NCI-H510A treated with DMSO at 0.1 percent for 48 hours (cell line): ENCODE measurements at places on chromosomes 2 and 18.

GRCh38 chr2:67899187-67899586, 163.6 kb downstream of the C1D start:
- DNase-seq: no peak

DNA sequence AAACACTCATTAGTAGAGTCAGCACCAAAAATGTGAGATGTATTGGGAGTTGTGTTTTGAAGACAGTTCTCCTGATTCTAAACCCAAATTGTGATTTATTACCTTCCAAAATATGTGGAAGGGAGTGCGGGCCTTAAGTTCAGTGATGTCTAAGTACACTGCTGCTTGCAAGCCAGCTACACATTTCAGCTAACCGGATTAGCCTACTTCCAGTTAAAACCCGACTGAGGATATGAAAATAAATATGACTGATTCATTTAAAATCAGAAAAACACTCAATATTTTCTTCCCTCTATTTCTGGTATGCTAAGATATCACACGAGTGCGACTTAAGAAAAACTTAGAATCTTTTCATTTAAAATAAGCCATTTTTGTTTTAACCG, 907 bp downstream of the FHL2 start:
- DNase-seq: peak; percentile 6

- no peak for DNase-seq
These were observed 19.6 kb downstream of the TMEM17 start for GRCh38 chr2:62486439-62486765.

GRCh38 chr2:198162276-198162675, 357.9 kb downstream of the PLCL1 start:
- no peak for DNase-seq

DNA sequence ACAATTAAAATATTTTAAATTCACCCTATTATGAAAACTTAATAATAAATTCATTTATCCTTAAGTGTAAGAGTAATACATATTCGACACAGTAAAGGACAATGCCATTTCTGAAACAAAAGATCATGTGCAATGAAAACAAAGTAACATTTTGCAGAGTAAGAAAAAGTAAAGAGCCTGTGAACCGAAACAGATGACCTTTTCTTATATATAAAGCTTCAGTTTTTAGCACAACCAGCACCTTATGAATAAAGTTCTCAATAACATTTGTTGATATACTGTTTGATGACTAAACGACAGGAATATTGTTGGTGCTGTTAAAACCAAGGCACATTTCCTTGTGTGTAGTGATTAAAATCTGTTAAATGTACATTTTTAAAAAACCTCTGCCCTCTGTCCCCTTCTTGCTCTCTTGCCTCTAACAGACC, 1.5 kb downstream of the PELI1 start:
- DNase-seq: no peak

GRCh38 chr2:46333912-46334311, 36.7 kb downstream of the EPAS1 start:
- no peak for DNase-seq

DNA sequence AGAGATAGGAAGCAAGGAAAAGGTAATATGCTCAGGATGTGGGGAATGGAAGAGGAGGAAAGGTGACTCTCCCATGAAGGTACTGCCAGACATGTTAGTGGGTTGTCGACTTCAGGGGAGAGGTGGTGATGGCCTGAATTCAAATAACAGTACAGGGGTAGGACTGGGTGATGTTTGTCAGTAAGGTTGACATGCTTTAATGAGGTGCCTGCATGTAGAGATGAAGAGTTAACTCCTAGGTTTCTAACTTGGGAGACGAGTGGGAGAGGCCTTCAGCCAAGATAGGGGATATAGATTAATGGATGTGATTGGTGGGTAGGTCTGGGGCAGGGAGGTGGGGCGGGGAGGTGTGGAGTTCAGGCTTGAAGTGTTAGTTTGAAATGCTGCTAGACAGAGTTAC, 2.6 kb downstream of the NAPG start:
- DNase-seq: no peak

- DNase-seq: no peak
These were observed 8.9 kb downstream of the COL6A3 start for GRCh38 chr2:237405006-237405559.

- DNase-seq: no peak
These were observed 358.3 kb downstream of the ZNF521 start for GRCh38 chr18:24993628-24994027.

GRCh38 chr2:119981896-119982295, 31.0 kb upstream of the EPB41L5 start:
- DNase-seq: no peak

GRCh38 chr2:219045937-219046550, 4.7 kb upstream of the CFAP65 start:
- DNase-seq: no peak

DNA sequence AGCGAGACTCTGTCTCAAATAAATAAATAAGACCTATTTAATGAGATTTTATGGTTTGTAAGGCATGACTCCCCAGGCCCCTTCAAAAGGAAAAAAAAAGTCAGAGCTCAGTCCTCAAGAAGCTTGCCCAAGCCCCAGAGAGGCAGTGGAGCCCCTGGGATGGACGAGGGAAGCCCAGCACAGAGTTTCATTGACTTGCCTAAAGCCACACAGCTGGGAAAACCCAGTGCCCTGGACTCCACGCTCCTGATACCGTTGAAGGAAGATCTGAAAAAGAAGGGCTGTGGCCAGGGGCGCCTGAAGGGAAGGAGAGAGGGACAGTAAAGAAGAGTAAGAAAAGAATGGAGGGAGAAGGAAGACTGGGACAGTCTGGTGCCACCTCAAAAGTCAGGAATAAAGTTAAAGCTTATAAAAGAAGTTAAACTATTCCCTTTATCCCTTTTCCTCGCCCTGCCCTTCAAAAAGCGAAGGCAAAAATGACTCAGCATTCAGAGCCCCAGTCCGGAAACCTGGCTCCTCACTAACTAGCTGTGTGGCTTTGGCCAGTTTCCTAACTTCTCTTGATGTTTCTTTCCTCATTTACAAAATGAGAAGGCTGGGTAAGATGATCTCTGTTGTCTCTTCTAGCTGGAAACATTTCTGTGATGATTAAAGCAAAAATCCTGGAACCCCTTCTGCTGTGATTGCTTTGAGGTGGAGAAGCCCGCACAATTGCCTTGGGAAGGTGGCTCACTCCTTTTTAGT, 46.7 kb downstream of the LYPD1 start:
- no peak for DNase-seq

DNA sequence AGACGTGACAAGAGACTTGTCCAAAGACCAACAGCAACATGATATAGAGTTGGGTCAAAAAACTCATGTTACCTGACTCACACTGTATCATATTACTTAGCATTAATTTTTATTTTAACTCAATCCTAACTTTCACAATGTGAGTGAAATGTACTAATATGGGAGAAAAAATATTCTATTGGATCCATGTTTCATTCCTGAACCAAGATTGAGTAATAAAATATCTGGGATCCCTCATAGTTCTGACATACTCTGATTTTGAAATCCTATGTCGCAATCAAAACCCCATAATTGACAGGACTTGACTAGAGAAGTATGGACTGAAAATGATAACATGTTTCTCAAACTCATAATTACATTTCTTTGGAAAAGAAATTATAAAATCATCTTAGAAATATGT, 190.4 kb downstream of the RIT2 start:
- no peak for DNase-seq

DNA sequence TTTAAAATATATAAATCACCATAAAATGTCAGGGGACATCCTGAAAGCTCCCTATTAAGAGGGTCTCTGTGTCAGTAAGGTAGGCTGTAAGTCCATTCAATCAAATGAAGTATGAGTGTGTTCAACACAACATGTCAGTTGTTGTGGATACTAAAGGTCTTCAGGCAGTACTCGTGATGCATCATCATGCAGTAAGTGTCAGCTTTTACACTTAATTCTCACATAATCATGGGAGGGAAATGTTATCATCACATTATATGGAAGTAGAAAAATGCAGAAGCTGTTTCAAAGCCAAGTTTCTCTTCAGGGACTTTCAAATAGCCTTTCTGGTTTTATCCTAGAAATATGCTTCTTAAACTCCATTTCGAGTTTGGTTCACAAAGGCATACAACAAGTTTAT, 477.1 kb upstream of the ID2 start:
- DNase-seq: no peak

GRCh38 chr2:45930396-45930792, 278.9 kb downstream of the PRKCE start:
- DNase-seq: peak; percentile 80

DNA sequence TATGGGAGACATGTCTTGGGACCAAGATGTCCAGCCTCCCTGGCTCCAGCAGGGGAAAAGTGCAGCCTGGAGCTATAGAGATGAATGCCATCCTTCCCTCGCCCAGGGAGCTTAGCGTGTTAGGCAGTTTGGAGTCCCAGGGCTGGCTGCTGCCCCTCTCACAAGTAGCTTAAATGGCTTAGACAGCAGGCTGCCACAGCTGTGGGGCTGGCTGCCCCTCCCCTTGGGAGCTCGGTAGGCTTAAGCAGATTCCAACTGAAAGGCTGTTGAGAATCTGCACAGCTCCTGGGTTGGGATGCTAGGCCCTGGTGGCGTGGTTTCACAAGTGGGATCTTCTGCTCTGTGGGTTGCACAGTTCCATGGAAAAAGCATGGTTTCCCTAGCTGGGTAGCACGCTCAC, 940.5 kb upstream of the DDX18 start:
- no peak for DNase-seq

DNA sequence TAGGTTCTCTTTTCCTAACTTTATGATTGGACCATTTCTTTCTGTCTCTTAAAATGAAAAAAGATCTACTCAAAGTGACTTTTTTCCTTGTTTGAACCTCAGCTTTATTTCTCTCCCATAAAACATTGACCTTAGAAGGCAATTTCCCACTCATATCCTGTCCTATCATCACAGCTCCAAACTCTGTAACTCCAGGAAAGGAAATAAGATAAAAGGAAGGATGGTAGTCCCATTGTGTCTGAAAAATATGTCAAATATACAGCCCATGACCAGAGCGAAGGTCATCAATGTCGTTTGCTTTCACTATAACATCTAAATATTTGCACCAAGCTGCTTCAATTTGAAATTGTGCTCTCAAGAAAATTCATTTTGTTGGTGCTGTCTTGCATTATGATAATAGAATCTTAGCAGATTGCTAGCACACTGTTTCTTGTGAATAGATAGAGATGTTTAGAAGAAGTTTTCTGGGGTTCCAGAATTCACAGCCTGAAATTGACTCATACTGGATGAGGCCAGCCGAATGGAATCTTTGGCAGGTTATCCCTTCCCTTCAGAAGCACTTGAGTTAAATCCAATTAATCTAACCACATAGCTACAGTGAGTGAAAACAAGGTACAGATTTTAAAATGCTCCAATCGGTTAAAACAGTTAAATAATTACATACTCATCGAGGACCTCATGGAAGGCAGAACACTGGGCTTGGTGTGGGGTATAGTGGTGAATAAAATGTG, 95.1 kb downstream of the CRIM1 start:
- no peak for DNase-seq

- DNase-seq: no peak
These were observed 45.9 kb downstream of the RPIA start for GRCh38 chr2:88737385-88737784.

GRCh38 chr2:121263996-121264715, 20.8 kb downstream of the TFCP2L1 start:
- DNase-seq: peak; percentile 37

DNA sequence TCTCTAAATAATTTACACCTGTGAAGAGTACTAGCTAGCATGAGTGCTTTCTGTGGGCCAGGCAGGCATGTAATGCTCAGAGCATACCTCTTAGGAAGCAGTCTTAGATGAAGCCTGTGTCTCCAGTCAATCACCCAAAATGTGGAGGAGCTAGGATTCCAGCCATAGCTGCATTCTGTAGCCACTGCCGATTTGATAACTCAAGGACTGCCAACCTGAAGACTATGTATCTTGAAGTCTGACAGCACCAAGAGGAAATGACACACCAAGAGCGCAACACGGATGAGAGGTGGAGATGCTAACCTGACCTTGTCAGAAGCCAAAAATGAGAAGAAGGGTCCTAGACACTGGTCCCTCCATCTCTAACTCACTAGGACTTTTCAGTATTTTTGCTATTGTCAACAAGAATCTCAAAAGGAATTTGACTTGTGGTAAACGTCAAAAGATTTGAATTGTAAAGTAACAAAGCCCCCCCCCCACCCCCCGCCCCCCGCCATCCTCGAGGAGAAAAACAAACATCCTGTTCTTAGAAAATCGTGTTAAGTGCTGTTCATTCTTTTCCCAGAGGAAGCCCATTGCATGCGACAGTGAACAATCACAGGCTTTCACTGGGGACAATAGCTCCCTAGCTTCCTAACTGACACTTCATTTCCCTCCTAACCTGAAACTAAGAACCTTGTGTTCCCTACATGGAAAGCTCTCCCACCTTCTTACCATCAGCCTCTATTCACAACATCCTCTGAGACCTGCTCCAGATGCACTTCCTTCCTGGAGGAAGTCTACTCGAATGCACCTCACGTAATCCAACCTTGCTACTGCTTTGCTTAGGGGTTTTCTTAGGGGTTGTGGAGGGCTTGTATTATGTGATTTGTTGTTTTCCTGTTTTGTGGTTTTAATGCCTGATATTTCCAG, 14.7 kb downstream of the CDC42EP3 start:
- peak; percentile 47 for DNase-seq

GRCh38 chr2:188647430-188648070, 326.6 kb upstream of the COL3A1 start:
- no peak for DNase-seq

- DNase-seq: no peak
These were observed 82.8 kb upstream of the DNMT3A start for GRCh38 chr2:25424426-25425028.

- no peak for DNase-seq
These were observed 49.0 kb upstream of the MAP4K3 start for GRCh38 chr2:39486071-39486470.

DNA sequence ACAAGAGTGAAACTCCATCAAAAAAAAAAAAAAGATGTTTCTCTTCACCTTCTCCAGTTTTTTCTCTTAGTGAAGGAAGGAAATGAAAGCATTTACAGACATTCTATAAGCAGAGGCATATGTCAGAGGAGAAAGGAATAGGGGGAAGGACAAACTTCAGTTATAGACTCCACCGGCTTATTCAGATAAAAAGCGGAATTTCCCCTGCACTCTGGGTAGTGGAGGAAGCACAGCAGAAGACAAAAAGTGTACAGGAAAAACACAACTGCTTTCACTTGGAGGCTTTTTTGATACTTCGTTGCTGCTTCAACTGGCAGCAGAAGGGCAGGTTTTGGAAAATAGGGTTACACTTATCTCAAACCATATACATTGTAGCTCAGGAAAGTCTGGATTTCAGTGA, 3.2 kb upstream of the MGAT4A start:
- DNase-seq: no peak

DNA sequence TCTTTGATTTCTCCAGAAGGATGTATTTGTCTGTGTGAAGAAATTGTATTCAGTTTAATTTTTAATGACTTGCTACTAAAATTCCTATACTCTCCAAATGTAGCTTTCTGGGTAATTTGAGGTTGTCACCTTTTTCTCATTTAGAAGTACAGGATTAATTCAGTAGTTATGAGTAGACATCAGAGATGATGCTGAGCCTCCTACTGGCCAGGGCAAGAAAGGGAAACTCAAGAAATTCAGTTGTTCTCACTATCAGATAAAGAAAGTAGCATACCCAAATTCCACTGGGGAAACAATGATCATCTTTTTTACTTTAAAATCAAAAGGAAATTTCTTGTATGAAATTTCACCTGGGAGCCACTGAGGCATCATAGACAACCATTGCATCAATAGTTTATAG, 199.4 kb downstream of the SATB2 start:
- no peak for DNase-seq
